Putamen (tissue), 1 donor: ENCODE measurements at places on chromosomes 13 and 19.
A peak's percentile ranks its signal among the peaks of the same experiment; 100 is the strongest.

DNA sequence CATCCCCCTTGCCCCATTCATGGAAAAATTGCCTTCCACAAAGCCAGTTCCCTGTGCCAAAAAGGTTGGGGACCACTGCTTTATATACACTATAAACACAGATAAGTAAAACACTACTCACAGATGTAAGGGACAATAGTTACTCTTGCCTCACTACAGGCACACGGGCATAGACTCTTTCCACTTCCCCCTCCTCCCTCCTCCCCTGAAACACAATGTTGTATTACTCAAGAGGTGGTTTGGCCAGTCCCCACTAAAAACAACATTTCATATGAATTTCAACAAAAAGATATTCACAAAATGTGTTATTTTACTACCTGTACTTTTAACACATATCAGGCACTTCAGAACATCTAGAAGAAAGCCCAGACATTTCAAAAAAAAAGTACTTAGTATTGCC lies 45.1 kb downstream of the EPSTI1 start:
- DNase-seq: no peak

DNA sequence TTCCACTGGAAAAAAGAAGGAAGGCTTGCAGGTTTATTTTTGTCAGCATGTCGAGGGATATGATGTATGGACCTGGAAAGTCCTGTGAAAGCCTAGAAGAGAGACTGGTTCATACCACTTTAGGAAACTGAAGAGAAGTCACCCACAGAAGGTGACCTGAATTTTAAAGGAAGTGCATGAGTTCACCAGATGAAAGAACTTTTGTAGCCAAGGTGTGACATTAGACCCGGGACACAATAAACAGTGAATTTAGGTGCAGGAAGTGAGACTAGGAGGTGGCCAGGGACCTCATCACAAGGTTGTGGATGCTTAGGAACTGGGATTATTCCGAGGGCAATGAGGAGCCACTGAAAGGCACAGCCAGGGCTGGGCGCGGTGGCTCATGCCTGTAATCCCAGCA lies 79.1 kb downstream of the ZNF429 start:
- DNase-seq: no peak

DNA sequence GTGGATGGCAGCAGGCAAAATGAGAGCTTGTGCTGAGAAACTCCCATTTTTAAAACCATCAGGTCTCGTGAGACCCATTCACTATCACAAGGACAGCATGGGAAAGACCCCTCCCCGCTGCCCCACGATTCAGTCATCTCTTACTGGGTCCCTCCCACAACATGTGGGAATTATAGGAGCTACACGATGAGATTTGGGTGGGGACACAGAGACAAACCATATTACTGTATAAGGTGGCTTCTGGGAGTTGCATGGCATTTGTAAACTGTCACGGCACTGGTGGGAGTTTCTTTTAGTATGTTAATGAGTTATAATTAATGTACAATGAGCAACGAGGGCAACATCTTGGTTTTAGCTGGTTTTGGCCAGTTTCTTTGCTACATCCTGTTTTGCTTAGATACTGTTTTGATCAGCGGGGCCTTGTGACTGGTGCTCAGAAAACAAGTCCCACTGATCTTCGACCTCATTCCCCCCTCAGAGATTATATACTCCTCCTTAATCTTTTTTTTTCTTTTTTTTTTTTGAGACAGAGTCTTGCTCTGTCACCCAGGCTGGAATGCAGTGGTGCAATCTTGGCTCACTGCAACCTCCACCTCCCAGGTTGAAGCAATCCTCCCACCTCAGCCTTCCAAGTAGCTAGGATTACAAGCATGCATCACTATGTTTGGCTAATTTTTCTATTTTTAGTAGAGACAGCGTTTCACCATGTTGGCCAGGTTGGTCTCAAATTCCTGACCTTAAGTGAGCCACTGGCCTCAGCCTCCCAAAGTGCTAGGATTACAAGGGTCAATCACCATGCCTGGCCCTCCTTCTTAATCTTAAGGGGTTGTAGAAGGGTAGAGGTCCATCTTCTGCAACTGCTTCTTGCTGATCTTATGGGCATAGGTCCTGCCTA lies 21.3 kb upstream of the ZNF599 start:
- DNase-seq: no peak

GRCh38 chr19:32372726-32373517 lies 27.5 kb downstream of the ZNF507 start:
- DNase-seq: no peak

- DNase-seq: peak; percentile 49
Measured at GRCh38 chr13:79525064-79525857, 44.3 kb downstream of the NDFIP2 start.

DNA sequence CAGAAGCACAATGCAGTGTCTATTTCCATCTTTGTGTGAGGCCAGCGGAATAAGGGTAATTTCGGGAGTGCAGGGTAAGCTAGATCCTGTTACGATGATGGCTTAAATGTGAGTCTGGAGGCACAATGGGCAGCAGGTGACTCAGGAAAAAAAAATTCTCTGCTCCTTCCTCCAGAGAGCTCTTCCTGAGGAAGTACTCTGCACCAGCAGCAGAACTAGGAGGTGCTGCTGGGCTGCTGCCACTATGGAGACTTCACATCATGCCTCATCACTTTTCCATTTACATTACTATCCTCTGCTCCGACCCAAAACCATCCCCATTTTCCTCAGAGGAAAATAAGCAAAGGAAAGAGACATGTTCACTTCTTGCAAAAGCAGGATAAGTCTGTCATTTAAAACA lies 282.0 kb downstream of the DNAJC15 start:
- no peak for DNase-seq

GRCh38 chr13:65472336-65472735 lies 1757.8 kb downstream of the PCDH9 start:
- no peak for DNase-seq

DNA sequence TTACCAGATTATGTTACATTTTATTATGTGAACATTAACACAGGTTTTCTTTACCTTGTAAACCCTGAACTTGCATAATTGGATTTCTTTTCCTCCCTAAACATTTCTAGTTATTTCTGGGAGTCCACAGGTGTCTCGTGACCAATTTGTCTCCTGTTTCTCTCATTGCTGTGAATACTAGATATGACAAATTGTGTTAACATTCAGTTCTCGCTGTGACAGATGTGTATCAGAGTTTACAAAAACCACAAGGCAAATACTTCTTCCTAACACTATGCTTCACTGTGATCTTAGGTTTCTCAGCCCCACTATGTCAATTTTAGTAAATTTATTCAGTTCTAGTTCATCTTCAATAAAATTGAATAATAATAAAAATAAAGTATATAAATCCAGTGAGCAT lies 1554.9 kb downstream of the EFNB2 start:
- DNase-seq: no peak

- no peak for DNase-seq
Measured at GRCh38 chr19:51800473-51801244, 5.7 kb downstream of the FPR3 start.

DNA sequence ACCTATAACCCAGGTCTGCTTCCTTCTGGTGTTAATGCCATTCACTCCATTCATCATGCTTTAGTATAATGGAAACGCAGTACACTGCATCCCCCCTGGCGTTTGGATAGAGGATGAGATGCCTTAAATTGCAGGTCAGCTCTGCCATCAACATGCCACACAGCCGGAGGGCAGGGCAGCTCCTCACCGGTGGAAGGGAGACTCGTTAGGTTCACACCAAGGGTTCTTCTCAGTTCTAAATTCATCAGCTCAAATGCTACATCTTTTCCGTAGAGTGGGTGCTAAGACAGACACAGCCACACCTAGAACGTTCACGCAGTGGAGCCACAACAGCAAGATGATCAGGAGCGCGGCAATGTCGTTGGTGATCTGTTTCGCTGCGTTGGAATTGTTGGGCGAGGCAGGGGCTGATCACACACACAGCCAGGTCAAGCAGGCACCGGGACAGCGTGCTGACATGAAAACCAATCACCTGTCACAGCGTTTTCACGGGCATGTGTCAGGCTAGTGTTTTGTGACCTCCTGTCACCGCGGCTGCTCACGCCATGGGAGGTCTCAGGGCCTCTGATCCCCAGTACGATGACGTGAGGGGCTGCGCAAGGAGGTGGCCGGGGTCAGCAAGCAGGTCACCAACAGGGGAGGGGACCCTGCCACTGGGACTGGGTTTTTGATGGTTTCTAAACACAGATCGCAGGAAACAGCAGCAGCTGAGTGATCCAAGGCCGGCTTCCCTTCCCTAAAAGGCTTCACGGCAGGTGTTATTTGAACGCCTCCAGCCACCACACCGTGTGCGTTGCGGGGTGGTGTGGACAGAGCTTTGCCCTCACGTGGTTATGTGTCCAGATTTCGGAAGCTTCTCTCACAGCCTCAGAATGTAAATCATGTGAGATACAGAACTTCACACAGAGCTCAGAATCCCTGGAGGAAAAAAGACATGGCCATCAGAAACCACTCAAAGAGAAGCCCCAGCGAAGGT lies 94.3 kb upstream of the IRS2 start:
- no peak for DNase-seq
